ENCODE measurements at places on chromosomes 7 and 10.

DNA sequence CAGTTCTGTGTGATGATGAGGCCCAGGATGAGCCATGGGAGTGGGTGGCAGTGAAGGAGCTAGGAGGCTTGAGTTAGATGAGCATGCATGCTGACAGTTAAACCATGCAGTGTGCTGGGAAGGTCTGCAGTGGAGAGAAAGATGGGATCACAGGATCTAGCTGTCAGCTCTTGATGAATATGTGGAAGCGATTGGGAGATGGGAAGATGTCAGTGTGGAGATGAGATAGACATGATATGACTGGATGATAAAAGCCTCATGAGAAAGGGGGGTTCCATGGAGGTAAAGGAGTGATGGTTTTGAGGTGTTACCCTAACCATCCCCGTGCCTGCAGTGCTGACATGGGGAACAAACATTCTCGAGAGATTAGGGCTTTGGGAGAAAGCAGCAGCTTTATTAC, 165.0 kb upstream of the CTBP2 start:
- H3K27ac ChIP-seq = no peak overlapping the region
- peaks cover 49% of the 10 kb centered on the region for H3K27me3 ChIP-seq
- peaks cover 10% of the 10 kb centered on the region for H3K36me3 ChIP-seq
- no peak overlapping the region for H3K4me3 ChIP-seq
- H3K4me1 ChIP-seq = no peaks in the 10 kb centered on the region

DNA sequence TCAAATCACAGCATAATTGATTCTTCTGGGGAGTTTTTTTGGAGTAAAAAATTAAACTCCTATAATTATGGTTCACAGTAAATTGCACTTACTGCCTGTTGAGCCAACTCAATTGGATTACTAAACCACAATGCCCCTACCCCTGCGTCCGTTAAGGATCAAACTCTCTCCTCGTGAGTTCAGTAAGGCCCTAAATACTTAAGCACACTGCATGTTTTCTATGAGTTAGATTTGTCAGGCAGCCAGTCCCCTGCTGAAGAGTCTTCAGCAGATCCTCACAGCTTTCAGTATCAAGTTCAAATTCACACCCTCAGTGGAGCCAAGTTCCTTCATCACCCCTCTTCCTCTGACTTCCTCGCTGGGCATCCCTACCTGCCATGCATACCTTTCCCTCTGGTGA, 275.0 kb upstream of the BMPER start:
- H3K27me3 ChIP-seq = no peaks in the 10 kb centered on the region
- no peak overlapping the region for H3K4me3 ChIP-seq
- DNase-seq = no peak
- H3K27ac ChIP-seq = no peak overlapping the region
- peaks cover 11% of the 10 kb centered on the region for H3K36me3 ChIP-seq

GRCh38 chr10:127918572-127918971, 11.7 kb downstream of the PTPRE start:
- H3K4me3 ChIP-seq = no peak overlapping the region
- no peaks in the 10 kb centered on the region for H3K36me3 ChIP-seq
- H3K27ac ChIP-seq = no peak overlapping the region
- DNase-seq = no peak

- no peaks in the 10 kb centered on the region for H3K36me3 ChIP-seq
- no peak overlapping the region for H3K27ac ChIP-seq
- H3K4me1 ChIP-seq = no peaks in the 10 kb centered on the region
- no peak overlapping the region for H3K4me3 ChIP-seq
- DNase-seq = no peak
Measured at GRCh38 chr7:111755383-111755782, 193.1 kb upstream of the IMMP2L start.

Measured in natural killer cell treated with Interleukin-12 subunit alpha and Interleukin-12 subunit beta and Interleukin-15 and Interleukin-18, amount 100 ng/mL, for 72 hours (primary cell).